Fibroblast of skin of right biceps (primary cell): ENCODE measurements at places on chromosomes 1 and 21.

- DNase-seq = no peak
These were observed 252.1 kb downstream of the TM2D1 start for GRCh38 chr1:61472876-61473275.

- DNase-seq = no peak
These were observed 25.8 kb upstream of the PPT1 start for GRCh38 chr1:40122855-40123254.

- DNase-seq = no peak
These were observed 169.2 kb upstream of the HP1BP3 start for GRCh38 chr1:20956272-20956671.

DNA sequence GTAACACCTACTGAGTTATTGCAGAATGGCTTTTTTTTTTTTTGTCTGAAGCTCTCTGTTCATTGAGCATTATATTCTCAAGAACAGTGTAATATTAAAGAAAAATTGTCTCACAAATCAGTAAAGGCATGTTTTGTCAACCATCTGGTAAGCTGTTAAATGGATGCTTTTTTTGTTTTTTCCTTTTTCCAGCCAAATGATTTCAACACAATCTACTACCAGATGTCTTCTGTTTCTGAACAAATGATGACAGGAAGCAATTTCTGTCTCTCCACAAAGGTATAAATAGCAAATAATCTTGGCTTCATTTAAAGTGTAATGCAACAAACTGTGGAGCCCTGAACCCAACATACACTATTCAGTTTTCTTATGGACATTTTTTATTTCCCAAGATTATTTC, 78.6 kb upstream of the RGS2 start:
- no peak for DNase-seq

DNA sequence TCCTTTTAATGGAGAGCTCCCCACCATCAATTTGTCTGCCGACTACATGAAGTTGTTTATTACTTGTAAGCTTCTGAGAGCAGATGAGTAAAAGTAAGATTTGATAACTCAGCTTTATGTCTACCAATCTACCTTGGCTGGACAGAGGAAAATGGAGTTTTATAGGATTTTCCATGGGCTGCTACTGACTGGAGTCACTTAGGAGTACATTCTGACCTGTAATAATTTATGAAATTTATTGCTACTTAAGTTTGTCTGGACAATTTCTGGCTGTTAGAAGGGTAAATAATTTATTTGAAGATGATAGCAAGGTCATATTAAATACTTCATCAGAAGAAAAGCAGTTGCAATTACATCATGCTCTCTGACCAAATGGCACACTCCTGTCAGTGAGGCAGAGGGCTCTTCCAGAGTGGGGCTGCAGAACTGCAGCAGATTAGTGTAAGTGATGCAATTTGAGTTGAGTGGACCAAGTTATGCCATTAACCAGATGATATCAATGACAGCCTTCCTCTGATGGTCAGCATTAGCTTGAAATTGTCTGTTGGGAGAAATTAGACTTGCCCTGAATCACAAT, 736.7 kb upstream of the PTBP2 start:
- no peak for DNase-seq

DNA sequence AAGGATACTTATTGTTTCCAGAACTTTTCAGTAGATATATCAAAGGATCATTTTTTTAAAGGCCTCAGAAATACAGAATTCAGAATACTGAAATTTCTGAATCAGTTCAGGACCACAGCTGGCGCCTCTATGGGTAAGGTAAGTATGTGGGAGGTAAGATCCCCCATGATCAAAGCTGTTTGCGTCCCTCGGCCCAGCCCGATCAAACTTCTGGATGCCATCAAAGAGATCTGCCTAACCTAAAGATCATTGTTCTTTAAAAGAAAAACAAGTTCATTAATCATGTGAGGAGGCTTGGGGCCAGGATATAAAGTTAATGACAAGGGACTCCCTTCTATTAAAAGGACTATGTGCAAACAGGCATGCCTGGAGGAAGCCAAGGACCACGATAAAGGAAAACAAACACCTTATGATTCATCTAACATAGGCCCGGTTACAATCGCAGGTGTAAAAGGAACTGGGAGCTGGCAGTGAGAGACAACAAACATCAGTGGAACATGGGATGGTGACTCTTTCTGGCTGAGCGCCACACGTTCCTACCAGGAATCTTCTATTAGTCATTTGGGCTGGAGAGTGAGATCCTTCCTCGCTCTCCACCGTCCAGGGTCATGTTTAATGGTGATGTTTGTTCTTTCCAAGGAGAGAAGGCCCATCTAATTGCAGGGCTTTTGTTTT, 2.8 kb upstream of the BACE2 start:
- DNase-seq = peak; percentile 54

- peak; percentile 25 for DNase-seq
These were observed 330.9 kb downstream of the S1PR1 start for GRCh38 chr1:101567582-101568189.

GRCh38 chr1:162881590-162881989, 20.6 kb upstream of the CCDC190 start:
- DNase-seq = no peak

DNA sequence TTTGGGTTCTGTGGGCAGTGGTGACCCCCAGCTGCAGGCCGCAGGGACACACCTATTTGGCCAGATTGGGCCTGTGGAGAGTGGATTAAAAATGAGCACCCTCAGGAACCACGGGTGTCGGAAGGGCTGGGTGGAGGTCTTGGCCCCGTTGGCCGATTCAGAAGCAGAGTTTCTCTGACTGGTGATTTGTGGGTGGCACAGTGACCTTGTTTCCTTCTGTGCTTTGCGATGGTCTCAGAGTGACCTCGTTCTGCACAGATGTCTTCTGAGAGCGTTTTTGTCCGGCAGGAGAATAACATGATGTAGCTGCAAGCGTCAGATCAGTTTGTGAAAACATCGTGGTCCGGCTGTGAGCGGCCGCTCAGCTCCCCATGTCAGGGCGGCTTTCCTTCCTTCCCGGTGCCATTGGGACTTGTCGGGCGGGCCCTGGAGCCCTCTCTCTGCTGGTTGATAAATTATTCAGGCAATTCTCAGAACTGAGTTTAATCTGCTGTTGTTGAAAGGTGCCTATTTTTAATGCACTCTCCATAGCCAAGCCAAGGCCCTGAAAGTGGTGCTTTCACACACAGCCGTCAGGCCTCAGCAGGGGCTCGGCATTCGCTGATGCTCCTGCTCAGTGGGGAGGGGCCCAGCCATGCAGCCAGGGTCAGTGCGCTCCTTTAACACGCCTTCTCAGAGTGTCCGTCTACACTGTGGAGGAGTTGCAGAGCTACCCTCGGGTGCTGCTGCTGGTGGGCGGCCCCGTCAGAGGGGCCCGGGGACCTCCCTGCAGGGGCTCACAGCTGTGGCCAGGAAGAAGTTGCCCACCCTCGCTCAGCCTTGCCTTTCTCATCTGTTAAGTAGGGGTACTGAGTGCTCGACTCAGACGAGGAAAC, 26.8 kb downstream of the TRPM2 start:
- no peak for DNase-seq

DNA sequence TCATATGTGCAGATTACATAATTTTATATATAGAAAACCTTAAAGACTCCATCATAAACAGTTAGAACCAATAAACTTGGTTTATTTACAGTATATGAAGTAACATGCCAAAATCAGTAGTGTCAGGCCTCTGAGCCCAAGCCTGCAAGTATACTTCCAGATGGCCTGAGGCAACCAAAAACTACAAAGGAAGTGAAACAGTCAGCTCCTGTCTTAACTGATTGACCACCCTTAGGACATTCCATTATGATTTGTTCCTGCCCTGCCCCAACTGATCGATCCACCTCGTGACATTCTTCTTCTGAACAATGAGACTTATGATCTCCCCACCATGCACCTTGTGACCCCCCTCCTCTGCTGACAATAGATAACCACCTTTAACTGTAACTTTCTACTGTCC, 630.3 kb downstream of the AMY1C start:
- DNase-seq = no peak

- no peak for DNase-seq
These were observed 96.7 kb downstream of the PTPRU start for GRCh38 chr1:29333008-29333407.

DNA sequence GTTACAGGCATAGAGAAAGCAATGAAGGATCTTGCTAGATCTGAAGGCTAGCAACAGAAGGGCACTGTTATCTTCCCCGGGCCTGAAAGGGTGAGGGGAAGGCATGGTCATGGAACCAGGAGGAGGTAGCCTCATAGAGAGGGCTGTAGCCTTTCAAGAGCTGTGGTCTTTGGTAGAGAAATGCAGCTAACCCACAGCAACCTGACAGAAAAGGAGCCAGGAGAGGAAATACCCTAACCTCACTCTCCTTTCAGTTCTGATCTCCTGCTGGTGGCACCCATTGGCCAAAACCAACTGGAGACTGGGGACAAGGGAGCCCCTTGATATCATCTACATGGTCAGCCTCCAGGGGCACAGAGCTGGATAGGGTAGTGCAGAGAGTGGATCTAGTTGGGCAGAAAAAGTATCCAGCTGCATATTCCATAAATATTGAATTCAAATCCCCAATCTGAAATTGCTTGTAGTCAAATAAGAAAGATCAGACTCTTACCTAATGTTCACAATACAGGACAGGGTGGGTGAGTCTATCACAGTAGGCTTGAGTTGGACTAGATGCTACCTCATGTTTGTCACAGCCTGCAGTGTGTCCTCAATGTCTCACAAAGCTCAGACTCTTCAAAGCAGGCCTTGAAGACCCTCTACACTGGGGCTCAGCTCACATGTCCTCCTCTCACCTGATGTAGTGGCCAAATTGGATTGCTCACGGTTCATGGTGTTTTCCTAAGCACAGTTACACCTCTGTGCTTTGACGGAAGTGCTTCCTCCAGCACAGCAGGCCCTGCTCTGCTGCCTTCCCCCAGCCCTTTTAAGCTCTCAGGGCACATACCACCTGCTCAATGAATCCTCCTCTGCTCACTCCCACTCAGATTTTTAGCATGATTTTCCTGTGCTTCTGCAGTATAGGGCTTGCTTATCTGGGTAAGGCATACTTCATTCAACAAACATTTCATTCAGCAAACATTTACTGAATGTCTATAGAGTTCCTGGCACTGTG, 74.1 kb upstream of the JUN start:
- no peak for DNase-seq

- DNase-seq = no peak
These were observed 30.3 kb upstream of the PLA2G2C start for GRCh38 chr1:20216574-20216973.

DNA sequence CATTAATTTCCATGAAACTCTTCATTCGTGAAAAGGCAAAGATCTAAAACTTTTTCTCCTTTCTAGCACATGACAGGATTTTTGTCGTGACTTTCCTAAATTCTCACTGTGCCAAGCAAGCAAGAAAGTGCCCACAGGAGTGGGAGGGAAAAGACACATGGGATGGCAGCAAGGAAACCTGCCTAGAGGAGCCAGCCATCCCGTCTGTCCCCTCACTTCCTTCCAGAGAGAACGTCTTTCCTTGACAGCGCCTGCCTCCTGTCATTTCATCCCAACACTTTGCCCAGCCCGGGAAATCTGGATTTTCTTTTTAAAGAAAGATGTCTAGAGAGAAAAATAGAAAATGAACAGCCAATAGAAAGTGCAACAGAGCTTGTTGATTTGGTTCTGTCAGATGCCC, 200.6 kb upstream of the PTBP2 start:
- DNase-seq = no peak

DNA sequence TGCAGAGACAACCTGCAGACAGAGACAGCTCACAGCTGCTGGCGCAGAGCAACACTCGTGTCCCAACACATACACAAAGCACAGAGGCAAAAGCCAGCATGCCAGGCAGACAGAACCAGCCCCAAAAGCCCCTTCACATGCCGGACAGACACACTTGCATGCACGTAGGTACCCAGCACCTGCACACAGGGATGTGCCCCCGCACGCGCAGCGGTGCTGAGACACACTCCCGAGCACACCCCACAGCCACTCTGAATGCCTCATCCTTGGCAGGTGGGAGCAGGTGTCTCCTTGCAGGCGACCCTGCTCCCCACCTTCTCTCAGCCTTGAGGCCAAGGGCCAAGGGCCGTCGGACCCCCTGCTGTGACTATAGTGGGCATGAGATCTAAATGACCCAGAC, 41.2 kb upstream of the ZC3H12A start:
- DNase-seq = no peak

DNA sequence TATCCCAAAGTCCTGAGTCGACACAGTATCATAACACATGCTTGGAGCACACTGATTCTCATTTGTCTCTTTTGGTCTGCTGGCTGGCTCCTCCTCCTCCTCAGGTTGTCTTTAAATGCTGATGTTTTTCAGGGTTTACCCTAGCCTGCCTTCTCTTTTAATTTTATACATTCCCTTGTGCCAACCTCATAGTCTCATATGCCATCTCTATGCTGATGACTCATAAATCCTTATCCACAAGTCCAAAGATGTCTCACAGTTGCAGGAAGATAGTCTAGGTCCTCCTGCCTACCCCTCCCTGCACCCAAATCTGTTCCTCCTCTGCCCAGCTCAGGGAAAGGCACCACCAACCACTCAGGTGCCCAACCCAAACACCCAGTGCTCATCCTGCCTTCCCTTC, 108.3 kb downstream of the SIPA1L2 start:
- no peak for DNase-seq

GRCh38 chr1:31771891-31772668, 7.9 kb upstream of the ADGRB2 start:
- DNase-seq = no peak

- no peak for DNase-seq
These were observed 319.9 kb upstream of the DUSP10 start for GRCh38 chr1:222061711-222062359.

- DNase-seq = peak; percentile 49
These were observed 425.5 kb downstream of the KCTD3 start for GRCh38 chr1:215992620-215993019.

- DNase-seq = no peak
These were observed 3.2 kb upstream of the KIAA1614 start for GRCh38 chr1:180909462-180909976.

GRCh38 chr1:206716159-206716869, 31.6 kb downstream of the MAPKAPK2 start:
- no peak for DNase-seq

- no peak for DNase-seq
These were observed 13.0 kb upstream of the GPR137B start for GRCh38 chr1:236129306-236129705.

GRCh38 chr1:243738020-243738419, 112.0 kb downstream of the AKT3 start:
- DNase-seq = no peak

DNA sequence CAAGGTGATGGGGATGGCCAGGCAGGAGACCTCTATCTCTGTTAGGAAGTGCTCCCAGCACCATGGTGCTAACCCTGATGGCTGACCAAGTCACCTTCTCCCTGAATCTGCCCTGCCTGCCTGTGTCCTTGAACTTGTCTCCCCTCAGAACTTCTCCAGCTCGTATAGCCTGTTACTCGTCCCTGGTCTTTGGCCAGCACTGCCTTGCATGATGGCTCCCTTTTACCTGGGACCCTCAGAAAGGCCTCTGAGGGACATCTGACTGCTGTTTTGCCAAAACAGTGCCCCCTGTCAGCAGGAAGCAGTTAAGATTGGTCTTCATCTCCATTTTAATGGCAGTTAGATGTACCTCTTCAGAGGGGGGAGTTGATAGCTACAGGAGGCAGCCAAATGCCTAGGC, 148.3 kb downstream of the RHOU start:
- DNase-seq = no peak

DNA sequence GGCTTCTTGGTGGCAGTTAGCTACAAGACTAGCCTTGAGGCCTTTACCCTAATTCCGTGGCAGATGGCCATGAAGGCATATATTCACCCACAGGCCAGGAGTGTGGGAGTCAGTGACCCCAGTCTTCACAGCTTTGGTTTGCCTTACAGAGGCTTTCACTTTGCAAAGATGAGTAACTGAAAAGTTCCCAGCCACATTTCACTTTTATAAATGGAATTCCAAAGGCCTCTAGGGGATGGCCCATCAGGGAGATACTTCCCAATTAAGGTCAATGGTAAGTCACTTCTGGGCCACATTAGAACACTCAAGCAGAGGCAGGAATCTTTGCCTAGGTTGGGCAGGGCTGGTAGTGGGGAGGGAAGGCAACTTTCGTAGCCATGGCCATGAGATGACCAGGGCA, 13.1 kb upstream of the HEYL start:
- DNase-seq = no peak
